Fibroblast of gingiva (primary cell): ENCODE measurements at places on chromosomes 2 and 18.

DNA sequence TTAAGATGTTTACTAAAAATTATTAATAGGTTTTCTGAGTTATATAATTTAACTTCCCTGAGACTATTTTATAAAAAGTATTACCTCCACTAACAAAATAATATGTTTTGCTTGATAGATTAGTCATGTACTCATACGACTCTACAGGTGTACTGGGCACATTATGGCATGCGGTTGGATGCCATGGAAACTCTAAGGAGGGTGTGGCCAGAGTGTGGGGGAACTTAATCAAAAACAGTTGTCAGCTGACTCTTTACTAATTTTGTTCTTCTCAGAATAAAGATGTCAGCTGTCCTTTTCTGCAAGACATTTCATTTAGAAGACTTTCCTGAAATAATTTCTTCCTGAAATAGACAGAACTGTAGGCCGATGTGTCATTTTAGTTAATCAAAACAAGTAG is 228.3 kb upstream of the SIX3 start:
- no peak for DNase-seq

GRCh38 chr2:20419752-20420151 is 27.1 kb upstream of the RHOB start:
- no peak for DNase-seq

GRCh38 chr2:179273461-179273962 is 8.9 kb upstream of the SESTD1 start:
- DNase-seq, result no peak

DNA sequence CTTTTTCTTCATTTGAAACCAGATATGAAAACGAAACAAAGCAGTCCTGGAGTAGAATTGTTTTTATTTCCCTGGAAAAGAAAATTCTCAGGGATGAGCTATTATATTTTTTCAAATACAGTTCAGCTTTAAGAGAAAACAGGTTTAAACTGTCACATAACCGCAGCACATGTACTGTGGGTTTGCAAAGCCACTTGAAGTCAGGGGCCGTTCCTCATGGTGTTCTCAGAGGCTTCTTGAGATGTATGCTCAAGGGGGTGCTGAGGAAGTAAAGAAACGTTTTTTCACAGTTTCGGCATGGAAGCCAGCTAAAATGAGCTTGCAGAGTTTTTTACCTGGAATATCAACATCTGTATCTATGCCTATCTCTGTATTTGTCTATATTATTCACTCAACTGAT is 225.3 kb downstream of the MC4R start:
- no peak for DNase-seq

DNA sequence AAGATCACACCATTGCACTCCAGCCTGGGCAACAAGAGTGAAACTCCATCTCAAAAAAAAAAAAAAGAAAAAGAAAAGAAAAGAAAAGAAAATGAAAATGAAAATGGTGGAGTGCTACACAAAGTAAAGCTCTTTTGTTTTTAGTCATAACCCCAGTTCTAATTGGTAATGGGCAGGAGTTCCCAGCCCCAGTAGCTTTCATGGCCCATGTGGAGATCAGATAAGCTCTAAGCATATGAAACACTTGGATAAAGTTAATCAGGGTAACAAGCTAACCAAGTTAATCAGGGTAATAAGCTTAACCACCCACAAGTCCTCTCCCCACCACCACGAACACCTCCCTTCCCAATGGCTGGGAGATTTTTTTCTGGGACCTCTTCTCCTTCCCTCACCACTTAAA is 240.8 kb downstream of the BCL11A start:
- no peak for DNase-seq
